CD4-positive, alpha-beta T cell treated with Interleukin-4 for 1 hour (primary cell): ENCODE measurements at places on chromosomes 1 and 21.

- DNase-seq = no peak
Measured at GRCh38 chr1:27682351-27682944, 10.5 kb upstream of the IFI6 start.

GRCh38 chr1:239274242-239274830, 112.0 kb upstream of the CHRM3 start:
- no peak for DNase-seq

DNA sequence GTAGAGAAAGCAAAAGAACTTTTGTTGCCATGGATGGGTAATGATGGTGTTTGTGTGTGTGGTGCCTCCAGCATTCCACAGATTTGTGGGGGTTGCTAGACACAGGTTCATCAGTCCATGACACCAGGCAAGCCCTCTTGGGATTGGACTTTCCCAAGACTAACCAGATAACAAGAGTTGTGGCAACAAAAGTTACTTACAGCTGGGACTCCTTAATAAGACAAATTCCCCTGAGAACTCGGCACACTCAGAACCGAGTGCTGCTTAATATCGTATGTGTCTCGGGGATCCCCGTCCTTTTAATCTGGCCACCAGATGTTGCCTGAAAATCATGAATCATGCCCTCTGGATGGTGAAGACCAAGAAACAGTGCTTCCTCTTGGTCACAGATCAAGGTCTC, 193.3 kb downstream of the AJAP1 start:
- no peak for DNase-seq

DNA sequence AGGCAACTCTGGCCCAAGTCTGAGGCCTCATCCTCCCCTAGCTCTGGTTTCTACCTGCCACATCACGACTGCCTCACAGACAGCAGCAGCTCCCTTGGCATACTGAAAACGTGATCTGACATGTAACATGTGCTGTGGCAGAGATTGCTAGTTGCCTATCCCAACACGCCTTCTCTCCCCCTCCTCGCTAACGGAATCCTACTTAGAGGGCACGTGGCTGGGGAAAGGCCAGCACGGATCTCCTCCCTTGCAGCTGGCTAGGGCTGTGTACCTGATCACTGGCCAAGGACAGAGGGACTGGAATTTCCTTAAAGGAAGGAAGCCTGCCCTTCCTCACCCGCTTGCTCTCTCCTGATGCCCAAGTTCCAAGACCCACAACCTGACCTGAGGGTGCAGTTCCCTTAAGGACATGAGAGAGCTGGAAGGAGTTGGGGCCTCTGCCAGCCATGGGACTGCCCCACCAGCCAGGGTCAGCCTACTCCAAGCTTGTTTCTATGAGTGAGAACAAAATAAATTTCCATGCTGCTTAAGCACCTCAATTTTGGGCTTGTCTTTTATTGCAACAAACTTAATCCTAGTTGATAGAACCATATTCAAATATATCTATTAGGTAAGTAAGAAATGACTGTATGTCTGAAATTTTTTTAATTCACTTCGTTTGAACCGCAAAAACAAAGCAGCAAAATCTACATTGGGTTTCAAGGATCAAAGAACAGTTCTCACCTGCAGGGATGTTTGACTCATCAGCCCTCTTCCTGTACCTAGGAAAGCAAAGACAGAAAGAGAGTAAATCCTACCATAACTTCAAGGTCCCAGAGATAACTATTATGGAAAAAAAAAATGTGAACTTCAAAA, 7.2 kb downstream of the SETD4 start:
- DNase-seq = no peak

GRCh38 chr21:25964015-25964414, 206.6 kb downstream of the APP start:
- peak; percentile 31 for DNase-seq
